ENCODE measurements at places on chromosomes 12 and 14.

DNA sequence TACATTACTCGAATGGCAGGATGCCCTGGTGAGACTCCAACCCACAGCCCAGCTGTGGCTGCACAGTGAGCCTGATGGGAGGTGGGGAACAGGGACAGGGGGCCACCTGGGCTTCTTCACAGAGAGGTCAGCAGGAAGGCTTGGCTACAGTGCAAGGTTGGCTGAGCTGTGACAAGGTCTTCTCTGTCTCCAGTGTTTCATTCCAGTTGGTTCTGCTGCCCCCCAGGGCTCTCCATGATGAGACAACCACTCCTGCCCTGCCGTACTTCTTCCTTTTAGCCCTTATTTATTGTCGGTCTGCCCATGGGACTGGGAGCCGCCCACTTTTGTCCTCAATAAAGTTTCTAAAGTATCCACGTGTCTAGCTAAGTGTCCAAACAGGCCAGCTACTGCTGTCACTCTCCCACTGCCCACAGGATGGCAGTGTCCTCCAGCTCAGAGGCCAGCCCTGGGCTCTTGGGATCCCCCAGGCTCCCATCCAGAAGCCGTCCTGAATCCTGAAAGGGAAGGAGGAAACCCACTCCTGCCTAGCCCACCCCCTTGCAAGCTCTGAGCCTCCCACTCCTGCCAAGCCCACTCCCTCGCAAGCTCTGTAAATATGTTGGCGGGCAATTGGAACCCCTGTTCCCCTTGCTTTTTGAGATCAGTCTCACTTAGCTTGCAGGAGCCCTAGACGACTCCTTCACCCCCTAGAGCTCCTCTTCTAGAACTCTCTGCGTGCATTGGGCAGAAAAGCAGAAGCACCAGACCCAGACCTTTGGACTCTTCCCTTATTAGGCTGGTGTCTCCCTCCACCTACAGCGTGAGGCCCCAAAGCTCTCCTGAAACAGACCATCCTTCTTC lies 5.4 kb downstream of the C1QL4 start:
- no peak for DNase-seq

GRCh38 chr12:7131502-7131866 lies 1.3 kb downstream of the CLSTN3 start:
- no peak for DNase-seq

DNA sequence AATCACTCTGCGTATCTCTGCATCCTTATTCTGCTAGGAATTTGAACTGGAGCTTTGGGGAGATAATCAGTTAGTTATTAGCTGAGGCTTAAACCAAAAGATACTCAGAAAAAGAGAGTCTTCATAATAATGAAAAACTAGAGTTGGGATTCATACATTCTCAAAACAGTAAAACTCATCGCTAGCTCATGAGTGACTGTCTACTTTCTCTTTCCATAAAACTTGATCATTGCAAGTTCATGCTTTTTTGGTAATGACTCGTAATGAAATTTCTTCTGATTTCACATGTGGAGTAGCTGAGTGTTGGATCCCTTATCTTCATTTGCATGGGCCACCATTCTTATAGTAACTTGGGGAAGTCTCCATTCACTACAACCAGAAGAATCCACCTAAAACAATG lies 397.7 kb downstream of the PDZRN4 start:
- no peak for DNase-seq

- no peak for DNase-seq
Measured at GRCh38 chr12:52913431-52913821, 8.6 kb upstream of the KRT8 start.

GRCh38 chr14:37587881-37588666 lies 7.0 kb downstream of the FOXA1 start:
- DNase-seq: no peak

GRCh38 chr12:64685050-64685449 lies 74.2 kb downstream of the GNS start:
- DNase-seq: no peak

DNA sequence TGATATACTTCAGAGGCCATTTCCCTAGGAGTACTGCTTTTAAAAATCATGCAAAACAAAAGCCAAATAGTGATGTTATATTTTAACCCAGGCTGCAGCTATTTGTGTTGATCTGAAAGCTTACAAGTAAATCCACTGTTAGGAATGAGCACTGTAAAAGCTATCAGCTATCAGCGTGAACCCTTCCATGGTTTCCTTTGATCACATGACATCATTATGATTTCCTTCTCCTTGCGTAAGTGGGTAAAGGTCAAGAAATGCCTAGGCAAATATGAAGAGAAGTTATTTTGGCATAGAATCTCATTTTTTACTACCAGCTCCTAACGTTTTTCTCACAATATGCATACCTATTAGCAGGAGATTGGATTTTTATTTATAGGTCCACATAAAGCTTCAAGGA lies 48.6 kb upstream of the CATSPERB start:
- no peak for DNase-seq

GRCh38 chr12:38427442-38427841 lies 110.9 kb downstream of the ALG10B start:
- DNase-seq: no peak

- peak; percentile 32 for DNase-seq
Measured at GRCh38 chr12:63779498-63780481, at the start of gene RXYLT1. RXYLT1 (plus strand) TSS chr12:63779909; CDS start chr12:63779961, 52 bp downstream.

- peak; percentile 24 for DNase-seq
Measured at GRCh38 chr14:100733152-100733850, 6.6 kb downstream of the DLK1 start.

- no peak for DNase-seq
Measured at GRCh38 chr12:92973614-92974013, 44.5 kb upstream of the EEA1 start.

GRCh38 chr12:7096979-7097378 lies 4.7 kb upstream of the C1R start:
- DNase-seq: no peak

All from NCI-H187 treated with DMSO at 0.1 percent for 48 hours (cell line).